ENCODE measurements at places on chromosomes 16 and 17. TPM values are rescaled to one million over a fixed set of nuclear protein-coding genes. Genes with fewer than 3 reads are reported as not detected.

DNA sequence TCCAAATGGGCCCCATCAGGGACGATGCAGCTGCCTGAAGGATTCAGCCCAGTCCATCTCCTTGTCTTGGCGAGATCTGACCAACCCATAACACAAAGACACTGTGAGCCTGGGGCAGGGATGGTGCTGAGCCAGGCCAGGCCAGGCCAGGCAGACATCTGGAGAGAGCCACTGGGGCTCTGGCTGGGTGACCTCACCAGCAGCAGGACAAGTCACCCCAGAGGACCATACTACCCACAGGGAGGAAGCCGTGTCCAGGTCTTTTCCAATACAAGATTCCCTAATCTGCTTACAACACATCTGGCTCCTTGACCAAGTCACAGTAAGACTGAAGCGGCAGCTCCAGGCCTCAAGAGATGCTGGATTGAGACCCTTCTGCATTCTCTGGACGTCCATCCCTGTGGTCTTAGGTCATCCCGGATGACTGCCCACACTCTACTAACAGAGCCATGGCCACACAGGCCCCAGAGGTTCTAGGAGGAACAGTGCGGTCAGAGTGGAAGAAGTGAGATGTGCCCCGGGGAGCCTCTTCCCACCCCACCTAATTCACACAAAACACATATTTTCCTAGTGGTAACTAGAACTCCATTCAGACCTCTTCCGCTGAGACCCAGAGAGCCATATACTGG, 81.8 kb upstream of the RCVRN start:
- no peak for DNase-seq

- DNase-seq = no peak
Measured at GRCh38 chr17:57068222-57068658, 16.8 kb upstream of the AKAP1 start.

DNA sequence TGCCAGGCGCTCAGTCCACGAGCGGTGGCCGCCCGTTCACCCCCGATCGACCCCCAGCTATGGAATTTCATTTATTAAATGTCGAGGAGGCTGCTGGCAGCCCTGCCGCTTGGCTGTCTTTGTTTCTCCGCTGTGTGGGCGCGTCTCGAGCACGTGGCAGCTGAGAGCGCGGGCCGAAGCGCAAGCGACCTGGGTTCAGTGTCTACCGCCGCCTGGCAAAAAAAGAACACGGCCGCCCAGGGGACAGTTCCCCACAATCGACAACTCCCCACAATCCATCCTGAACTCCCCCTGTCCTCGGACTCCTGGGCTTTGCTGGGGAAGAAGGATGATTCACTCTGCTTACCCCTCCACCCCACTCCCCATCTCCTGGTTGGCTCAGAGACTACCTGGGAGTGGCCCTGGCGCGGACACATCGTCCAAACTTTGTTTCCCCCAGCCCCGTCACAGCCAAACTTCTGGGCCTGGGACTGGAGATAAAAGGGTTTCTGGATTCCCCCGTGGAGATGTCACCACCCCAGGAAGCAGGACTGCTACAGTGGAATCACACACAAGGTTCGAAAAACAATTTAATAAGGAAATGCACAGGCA, 1.7 kb upstream of the ANKRD13B start:
- DNase-seq = peak; percentile 86

DNA sequence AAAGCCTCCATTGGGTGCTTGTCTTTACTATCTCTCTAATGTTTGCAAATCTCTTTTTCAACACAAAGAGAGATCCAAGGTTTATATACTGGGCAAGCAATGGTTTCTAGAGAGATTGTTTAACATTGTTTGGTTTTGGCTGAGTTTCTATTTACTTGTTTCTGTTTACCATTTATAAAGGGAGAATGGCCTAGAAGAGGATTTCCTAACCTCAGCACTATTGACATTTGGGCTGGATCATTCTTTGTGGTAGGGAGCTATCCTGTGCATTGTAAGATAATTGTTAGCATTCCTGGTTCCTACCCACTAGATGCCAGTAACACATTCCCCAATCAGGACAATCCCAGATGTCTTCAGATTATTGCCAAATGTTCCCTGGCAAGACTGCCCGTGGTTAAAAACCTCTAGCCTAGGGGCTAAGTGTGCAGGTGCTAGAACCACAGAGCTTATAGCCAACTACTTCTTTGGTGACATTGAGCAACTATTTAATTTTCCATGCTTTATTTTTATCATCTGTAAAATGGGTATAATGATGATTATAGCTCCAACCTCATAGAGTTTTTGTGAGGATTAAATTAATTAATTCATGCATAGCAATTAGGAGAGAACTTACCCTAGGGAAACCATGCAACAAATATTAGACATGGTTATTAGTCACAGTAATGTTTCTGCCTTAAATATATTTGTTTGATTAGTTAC, 413.9 kb upstream of the MAF start:
- DNase-seq = no peak

DNA sequence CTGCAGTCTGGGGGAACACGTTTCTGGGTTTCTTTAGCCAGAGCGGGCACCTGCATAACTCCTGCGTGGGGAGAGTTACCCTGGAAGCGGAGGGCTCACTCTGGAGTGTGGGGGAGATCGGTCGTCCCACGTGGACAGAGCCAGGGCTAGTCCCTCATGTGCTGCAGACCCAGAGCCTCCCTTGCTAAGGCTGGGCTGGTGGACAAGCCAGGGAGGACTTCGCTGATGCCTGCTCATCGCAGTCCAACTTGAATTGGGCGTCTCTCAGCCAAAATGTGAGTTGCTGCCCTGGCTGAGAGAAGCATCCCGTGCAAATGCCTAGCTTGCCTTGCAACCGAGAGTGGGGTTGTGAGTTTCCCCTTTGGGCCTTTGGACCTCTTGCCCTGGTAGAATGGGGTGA, 986 bp downstream of the CRISPLD2 start:
- DNase-seq = no peak

DNA sequence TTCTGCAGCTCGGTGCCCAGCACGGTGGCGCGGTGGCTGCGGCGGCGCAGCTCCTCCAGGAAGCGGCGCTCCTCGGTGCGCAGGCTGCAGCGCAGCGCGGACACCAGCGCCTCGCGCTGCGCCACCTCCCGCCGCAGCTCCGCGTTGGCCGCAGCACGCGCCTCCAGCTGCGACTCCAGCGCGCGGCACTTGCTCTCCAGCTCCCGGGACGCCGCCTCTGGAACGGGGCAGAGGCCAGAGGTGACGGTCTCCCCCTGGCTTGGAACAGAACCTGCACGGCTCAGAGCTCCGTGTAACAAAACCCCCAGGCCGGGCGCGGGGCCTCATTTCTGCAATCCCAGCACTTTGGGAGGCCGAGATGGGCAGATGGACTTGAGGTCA, 13.2 kb upstream of the CLUH start:
- DNase-seq = peak; percentile 45

- no peak for DNase-seq
Measured at GRCh38 chr16:63135069-63135468, 1098.8 kb upstream of the CDH8 start.

CRHR1 gene
- total RNA-seq = not detected

ZFP3 gene
- 11.7 TPM for total RNA-seq

CCL8 gene
- total RNA-seq = 0.24 TPM

ODAD4 gene
- total RNA-seq = 2.0 TPM

GSDMA gene
- total RNA-seq = not detected

OR1A1 gene
- not detected for total RNA-seq

CDH15 gene
- 0.14 TPM for total RNA-seq

PRSS53 gene
- total RNA-seq = 0.36 TPM

RAB11FIP4 gene
- total RNA-seq = 7.7 TPM

Data from right cardiac atrium (tissue), 5 donors.